Lower lobe of right lung (tissue), 2 donors: ENCODE measurements at places on chromosomes 7 and 10.

DNA sequence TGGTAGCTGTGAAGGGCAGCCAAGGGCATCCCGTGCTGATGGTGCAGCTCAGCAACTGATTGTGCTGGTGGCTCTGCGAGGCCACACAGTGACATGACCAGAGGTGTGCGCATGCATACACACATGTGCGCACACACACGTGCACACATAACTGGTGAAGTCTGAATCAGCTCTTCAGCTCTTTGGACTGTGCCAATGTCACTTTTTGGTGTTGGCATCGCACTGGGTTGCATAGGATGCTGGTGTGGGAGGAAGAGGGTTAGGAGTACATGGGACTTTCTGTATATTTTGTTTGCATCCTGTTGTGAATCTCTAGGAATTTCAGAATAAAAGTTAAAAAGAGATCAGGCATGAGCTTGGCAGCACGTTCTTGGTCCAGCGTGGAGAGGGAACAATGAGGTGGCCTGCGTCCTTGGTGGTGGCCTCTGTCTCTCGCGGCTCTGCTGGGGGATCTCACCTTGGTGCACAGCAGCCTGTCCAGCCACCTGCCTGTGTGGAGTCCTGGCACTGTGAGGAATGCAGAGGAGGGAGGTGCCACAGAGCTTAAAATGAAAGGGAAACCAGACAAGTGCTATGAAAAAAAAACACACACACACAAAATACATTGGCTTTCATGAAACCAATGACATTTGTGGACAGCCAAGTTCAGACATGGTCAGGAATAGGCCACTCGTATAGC, 124.0 kb downstream of the TRRAP start:
- DNase-seq: no peak

DNA sequence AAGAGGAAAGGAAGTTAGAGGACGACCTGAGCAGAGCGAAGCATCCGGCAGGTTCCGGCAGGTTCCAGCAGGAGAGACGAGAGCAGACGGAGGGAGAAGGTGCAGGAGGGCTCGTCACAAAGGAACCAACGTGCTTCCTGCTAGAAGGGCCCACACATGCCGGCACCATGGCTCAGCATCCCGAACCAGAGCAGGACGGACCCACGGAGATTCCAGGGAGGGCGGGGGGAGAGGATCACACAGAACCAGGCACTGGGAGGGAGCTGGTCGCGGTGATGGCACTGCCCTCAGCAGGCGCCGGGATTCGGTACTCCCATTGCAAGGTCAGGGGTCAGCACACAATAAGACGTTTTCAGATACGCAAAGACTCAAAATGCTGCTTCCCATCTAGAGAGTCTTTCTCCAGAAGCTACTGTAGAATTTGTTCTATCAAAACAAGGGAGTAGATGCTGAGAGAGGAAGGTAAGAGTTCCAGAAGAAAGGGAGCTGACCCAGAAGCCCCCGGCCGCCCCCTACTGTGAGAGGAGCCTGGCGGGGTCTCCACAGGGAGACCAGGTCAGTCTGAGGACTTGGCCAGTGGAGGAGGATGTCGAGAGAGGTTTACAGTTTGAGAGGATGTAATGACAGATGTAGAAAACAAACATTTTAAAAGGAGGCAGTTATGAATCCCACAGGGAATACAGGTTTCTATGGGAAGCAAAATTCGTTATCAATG, 23.6 kb upstream of the PWWP2B start:
- peak; percentile 37 for DNase-seq

- DNase-seq: peak; percentile 57
Observed at GRCh38 chr7:102404005-102404861, 8.1 kb downstream of the PRKRIP1 start.

DNA sequence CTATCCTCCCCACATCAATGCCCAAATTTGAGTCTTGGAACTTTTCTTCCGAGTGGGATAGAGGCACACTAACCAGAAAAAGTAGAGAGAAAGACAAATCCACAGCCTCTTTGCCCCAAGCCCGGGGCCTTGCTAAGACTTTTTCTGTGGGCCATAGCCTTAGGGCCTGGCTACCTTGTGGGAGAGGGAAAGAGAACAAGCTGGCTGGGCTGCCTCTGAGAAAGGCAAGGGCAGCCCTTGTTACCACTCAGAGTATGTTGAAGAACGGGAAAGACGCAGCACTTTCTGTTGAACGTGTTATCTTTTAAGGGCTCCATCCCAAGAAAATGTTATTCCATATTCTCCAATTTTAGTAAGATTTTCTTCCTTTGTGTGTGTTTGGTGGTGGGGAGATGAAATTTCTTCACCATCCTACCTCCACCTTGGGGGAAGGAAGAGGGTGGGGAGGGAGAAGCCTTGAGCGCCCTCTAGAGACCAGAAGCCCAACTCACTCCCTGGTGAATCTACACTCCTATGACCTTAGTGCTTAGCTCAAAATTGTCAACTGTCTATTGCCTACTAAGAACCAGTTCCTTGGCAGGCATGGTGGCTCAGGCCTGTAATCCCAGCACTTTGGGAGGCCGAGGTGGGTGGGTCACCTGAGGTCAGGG, 3.9 kb upstream of the NRF1 start:
- no peak for DNase-seq

- no peak for DNase-seq
Observed at GRCh38 chr10:132995909-132996602, 53.7 kb upstream of the CFAP46 start.

DNA sequence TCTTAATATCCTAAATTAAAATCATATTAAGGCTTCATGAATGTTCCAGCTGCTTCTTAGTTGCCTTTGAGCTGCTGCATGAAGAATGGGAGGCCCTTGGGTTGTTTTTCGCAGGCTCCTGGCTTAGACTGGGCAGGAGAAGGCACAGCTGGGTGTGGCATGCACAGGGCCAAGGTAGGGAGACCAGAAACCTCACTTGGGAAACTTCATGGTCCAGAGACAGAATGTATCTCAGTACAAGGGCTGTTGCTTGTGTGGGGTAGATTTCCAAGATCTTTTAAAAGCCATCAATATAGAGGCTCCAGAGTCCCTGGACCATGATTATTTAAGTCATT, 49.9 kb downstream of the BUB3 start:
- DNase-seq: no peak

- DNase-seq: no peak
Observed at GRCh38 chr7:17302575-17303142, 4.2 kb downstream of the AHR start.

DNA sequence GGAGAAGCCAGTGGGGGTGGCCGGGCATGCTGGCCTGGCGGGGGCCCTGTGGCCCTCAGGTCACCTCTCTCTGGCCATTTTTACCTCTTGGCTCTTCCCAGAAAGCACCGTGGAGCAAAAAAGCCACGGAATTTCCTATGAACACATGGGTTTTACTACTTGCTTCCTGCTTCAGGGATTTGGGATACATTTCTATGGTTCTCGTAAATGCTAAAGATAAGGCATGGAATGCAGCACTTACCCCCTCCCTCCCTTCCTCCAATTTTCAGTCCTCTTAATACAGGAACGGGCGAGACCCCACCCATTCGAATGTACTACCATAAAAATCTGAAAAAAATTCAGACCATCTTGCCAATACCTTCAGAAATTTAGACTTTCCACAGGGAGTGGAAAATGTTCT, 279.7 kb downstream of the ARHGAP12 start:
- DNase-seq: no peak

- no peak for DNase-seq
Observed at GRCh38 chr10:84845628-84846261, 517.4 kb downstream of the CCSER2 start.

GRCh38 chr10:117710181-117710798, 167.7 kb downstream of the EMX2 start:
- no peak for DNase-seq

DNA sequence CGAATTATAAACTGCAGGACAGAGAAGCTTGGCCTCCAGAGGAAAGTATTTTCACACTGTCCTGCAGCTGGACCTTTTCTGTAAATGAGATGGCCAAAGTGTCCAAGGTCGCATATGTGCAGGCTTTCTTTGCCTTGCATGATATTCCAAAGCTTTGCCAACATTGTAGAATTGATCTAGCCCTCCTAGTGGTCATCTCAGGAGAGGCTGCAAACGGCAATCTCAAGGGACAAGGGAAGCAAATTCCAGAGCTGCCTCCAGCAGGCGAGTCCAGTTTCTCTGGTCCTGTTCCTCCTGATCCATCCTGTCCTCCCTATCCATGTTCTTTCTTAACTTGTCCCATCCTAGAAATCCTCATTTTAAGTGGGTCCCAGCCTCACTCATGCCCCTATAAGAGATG, 373.4 kb upstream of the PCDH15 start:
- no peak for DNase-seq

DNA sequence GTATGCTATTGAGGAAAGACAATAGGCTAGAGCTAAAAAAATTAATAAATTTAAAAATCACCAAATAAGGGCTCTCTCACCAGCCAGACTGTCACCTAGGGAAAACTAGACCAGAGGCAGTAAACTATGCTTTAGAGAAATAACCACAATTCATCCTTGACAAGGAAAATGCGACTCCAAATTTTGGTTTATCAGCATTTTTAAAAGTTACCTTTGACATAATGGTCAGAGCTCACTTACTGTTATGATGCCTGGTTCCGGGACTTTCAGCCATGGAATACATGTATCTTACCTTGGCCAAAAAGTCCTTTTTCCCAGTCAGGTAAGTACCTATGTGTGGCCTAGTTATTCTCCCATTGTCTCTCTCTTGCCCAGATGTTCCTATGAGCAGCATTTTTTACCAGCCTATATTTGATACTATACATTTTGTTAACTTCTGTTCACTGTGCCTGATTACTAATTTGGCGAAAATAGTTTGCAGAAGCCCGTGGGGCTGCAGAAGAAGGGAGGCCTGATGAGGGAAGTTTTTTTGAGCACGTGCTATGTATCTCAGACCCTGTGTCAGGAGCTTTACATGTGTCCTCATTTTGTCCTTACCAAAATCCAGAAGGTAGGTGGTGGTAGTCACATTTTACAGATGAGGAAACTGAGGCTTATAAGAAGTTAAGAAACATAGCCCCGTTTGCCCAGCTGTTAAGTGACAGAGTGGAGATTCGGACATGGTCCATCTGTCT, 149.7 kb downstream of the CELF2 start:
- no peak for DNase-seq

DNA sequence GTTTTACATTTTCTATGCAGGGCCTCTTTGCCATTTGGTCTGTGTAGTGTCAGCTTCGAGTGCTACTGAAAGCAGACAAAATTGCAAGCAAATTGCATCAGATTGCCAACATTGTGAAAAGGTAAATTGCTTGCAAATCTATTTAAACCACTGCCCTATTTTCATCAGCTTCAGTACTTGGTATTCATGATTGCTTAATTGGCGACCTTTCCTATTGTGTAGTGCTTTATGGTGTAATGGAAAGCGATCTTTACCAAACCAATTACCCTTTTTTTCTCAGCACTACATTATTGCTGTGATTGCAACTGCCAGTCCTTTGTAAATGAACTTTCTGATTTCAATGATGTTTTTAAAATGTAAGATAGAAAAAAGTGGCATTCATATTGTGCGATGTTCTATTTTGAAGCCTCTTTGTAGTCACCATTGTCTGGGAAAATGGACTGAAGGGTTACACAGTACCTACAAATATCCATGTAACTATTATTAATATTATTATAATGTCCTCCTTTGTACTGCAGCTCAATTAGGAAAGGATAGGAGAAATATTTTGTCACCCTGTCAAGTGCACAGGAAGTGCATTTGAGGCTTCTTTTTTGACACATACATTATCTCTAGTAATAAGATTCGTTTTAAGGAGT, 177.7 kb upstream of the SP8 start:
- DNase-seq: no peak

- DNase-seq: no peak
Observed at GRCh38 chr10:3869036-3869435, 84.0 kb upstream of the KLF6 start.

DNA sequence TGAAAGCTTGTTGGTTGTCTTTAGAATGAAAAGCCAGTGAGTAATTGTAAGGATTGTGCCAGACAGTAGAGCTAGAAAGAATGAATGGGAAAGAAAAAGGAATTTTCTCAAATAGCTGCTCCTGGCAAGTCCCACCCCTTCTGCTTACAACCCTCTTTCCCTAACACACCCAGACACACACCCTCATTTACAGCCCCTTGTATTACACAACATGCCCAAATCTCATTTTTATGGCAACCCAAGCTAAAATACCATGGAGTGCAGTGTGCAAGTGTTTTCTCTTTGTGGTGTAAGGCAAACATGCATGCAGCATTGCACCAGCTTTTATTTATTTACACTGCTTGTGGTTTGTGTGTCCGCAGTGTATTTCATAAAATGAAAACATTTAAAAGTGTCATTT, 1.5 kb downstream of the PRKAR2B start:
- DNase-seq: no peak

GRCh38 chr7:69166979-69167516, 431.2 kb upstream of the AUTS2 start:
- no peak for DNase-seq

- no peak for DNase-seq
Observed at GRCh38 chr7:23380556-23380955, 81.4 kb downstream of the MALSU1 start.

DNA sequence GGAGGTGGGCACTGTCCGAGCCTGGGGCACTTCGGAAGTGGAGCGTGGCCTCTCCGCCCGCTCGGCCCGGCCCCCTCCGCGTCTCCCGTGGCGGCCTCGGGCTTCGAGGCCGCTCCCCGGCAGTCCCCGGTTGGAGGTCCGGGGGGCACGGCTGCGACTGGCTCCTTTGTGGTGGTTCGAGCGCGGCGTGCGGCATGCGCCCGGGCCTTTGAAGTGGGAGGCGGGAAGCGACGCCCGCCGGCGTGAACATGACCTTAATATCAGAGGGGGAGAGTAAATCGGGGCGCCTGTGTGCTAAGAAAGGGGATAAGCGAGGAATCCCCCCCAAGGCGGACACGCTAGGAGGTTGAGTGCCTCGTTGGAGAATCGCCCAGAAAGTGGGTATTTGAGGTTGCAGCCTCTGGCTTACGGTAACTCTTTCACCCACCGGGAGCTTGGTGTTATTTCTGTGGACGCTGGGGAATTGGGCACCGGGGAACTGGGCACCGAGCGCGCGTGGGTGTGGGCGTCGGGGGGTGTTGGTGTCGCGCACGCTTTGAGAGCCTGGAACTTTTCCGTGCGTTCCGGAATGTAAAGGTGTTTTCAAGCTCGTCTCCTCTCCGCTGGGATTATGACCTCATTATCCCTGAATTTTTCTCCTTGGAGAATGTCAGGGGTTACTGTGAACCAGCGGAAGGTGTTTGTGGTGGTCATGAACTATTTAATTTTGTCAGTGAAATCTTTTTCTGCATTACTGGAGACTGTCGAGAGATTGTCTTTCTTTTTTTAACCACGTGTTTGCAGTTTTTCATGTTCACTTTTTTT, 660 bp downstream of the SUV39H2 start:
- peak; percentile 52 for DNase-seq

DNA sequence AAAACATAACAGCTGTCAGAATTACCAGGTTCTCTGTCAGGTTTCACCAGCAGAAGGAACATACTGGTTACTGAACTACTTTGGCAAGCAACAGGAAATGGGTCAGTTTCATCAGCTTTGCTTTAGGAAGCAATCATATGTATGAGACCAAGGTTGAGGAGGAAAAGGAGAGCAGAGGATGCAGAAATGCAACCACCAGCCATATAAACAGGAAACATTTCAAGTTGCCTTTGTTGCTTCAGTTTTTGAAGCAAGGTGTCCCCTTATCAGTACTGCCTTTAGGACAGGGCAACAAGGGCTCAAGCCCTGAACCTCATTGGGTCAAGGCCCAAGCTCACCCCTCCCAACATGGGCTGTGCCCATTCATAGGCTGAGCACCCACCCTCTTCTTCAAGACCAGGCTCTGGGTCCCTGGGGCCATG, 10.2 kb downstream of the HIPK2 start:
- DNase-seq: no peak

- DNase-seq: no peak
Observed at GRCh38 chr10:6390213-6390845, 187.6 kb downstream of the PFKFB3 start.
